ENCODE measurements at places on chromosomes 5 and 9.

DNA sequence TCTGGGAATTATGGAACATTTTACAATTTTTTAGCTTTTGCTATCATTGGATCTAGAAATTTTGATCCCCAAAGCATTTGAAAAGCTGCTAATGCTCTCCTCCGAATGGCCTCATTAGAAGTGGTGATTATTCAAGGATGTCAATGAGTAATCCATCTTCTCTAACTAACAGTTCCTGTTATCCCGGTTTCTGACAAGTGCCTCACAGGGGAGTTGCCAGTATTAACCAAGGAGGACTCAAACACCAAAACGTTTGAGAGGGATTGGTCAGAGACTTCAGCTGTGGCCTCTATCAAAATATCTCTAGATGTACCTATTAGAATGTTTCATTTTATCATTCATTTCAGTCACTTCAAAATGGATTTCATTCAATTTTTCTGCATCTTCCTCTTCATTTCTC lies 208.3 kb upstream of the ITGA1 start:
- no peak for DNase-seq

DNA sequence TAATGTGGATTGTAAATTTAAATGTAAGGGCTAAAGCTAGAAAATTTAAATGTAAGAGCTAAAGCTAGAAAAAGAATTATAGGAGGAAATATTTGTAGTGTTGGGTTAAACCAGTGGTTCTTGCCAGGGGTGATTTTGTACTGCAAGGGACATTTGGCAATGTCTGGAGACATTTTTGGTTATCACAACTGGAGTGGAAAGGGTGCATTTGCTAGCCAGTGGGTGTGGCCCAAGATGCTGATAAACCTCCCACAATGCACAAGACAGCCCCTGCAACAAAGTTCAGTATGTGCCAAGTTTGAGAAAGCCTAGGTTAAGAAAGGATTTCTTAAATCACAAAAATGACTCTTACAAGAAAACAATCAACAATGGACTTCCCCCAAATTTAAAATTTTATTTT lies 31.6 kb upstream of the ELL2 start:
- no peak for DNase-seq

DNA sequence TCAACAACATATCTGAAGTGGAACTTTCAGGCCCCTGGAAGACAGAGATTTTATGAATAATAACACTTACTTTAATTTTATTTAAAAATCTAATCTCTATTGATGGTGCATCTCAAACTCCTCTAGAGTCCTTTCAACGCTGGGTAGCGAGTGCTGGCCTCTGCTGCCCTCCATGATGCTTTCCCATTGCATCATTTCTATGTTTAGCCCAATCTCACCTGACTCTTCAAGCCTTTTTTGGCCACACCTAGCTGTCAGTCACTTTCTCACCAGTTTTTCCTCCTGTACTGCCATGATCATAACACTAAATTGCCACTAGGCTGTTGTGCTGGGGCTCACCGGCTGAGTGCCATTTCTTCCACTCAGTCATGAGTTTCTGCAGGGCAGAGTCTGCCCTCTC lies 396.1 kb upstream of the DAP start:
- DNase-seq: no peak

DNA sequence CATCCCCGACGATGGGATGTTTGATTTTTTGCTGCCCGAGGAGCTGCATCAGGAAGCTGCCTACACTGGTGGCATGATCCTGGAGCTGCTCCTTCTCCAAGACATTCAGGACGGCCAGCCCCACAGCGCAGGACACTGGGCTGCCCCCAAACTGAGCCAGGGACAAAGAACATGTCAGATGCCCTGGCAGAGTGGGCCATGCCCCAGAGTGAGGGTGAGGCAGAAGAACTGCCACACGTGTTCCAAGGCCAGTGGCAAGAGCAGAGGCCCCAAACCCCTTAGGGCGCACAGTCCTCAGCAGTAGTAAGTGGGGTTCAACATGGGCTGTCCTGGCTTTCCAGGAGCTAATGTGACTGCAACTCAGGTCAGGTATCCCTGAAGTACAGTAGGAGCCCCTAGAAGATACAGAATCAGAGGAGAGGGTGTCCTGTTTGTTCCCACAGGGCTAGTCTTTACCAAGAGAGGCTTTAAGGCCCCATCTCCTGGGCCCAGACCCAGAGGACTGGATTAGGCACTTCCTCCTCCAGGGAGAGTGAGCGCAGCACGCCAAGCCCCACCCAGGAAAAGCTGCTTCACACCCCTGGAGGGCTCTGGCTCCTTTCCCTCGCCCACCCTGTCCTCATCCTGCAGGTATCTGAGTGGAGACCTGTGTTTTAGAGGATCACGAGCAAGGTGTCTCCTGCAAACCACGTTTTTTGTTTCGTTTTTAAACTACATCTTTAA lies 11.1 kb downstream of the HNRNPAB start:
- no peak for DNase-seq

DNA sequence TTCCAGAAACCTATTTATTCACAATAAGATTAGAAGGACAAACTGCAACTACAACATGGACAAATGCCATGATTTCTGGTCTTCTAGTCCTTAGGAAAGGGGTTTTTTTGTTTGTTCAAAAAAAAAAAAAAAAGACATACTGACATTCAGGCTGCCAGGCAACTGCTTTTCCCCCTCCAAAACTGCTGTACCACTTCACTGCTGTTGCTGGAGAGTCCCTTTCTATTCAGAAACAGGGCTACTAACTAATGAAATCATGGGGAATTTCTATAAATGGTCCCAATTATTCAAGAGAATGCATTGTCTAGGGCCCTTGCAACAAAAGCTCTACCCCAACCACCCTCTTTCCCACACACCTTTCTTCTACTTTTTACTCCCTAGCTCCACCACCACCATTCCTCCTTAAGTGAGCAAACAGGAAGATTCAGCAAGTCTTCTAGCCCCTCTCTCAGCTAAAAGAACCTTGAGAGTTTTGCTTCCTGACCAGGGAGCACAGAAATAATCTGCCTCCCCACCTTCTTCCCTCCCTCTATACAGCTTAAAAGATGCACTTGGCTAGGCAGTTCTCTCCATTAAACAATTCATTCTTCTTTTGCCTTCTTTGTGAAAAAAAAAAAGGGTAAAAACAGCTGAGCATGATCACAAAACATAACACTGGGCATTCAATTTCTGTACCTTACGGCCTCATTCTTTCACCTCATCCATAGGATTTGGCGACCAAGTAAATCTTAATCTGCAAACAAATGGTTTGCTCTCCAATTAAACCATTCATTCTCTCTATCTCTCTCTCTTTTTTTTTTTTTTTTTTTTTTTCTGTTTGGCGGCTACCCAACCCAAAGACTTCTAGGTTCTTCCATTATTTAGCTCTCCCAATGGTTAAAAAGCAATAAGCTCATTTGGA lies 13.8 kb downstream of the ZNF608 start:
- no peak for DNase-seq

Data from NCI-H1930 (cell line).